ENCODE measurements at places on chromosomes 2 and 18.

GRCh38 chr2:8821276-8822217 is 15.9 kb downstream of the KIDINS220 start:
- DNase-seq, result no peak

DNA sequence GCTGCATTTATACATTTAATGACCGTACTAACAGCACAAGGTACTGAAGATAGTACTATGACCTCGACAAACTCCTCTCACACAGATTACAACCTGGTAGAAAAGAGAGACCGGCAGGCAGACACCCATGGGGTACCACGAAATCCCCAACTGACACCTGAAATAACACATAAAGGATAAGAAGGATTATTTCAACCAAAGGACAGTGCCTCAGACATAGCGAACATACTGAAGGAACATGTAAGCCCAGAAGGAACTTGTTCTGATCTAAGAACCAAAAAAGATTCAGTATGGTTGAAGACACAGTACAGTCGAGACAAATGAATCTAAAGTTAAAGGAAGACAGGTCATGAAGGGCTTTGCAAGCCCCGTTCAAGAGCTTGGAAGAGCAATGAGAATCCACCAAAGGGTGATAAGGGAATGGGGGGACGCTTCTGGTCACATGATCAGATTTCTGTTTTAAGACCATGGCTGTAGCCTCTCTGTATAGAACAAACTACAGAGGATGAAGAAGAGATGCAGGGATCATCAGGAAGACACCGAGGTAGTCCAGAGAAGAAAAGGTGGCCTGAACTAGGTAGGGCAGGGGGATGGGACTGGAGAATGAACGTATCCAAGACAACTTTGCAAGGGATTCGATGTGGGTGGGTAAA is 902 bp downstream of the MCFD2 start:
- DNase-seq, result peak; percentile 6

GRCh38 chr18:73835656-73836364 is 311.8 kb downstream of the FBXO15 start:
- no peak for DNase-seq

- DNase-seq, result no peak
These were observed 41.2 kb downstream of the MBP start for GRCh38 chr18:77091366-77091765.

DNA sequence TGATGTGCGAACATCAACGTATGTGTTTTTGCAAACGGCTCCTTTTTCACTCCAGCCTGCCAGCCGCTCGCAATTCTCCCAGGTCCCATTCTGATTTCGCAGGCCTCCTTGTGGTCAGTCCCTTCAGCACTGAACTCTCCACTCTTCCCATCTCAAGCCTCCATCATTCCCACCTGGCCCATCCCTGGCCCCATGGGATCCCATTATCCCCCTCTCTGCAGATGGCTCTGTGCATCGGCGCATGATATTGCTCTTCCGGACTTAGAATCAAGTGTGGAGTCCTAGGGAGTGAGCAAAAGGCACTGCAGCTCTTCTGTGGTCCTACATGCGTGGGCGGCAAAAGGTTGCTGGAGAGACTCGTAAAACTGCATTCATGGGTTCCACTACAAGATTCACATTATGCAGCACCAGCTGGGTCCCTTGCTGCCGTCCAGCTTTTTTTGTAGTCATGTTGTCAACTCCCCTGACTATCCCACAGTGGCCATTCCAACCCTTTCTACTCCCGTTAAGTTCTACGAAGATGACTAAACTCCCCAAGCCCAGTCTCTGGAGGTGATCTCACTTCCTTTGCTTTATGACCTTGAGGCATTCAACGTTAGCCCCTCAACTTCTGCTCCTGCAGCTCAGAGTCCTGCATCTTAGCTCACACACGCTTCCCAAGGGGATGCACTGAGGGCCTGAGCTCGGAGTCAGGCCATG is 125.3 kb upstream of the NRP2 start:
- no peak for DNase-seq

DNA sequence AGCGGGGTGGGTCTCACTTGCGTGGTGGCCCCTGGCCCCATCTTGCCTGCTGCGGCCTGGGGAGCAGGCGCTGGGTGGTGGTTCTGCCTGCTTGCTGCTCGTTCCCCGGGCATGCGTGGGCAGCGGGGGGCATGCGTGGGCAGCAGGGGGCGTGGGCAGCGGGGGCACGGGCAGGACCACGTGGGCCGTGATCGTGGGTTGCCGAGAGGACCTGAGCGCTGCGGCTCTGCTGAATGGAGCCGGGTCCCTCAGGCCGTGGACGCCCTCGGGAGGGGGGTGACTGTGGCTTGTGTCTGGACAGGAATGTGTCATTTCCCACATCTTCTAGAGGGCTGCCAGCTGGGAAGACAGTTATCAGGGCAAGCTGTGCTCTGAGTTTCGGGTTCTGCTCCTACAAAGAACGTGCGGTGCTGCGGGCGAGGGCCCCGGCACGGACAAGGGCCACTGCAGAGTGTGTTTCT is 8.3 kb upstream of the GAL3ST2 start:
- DNase-seq, result no peak

DNA sequence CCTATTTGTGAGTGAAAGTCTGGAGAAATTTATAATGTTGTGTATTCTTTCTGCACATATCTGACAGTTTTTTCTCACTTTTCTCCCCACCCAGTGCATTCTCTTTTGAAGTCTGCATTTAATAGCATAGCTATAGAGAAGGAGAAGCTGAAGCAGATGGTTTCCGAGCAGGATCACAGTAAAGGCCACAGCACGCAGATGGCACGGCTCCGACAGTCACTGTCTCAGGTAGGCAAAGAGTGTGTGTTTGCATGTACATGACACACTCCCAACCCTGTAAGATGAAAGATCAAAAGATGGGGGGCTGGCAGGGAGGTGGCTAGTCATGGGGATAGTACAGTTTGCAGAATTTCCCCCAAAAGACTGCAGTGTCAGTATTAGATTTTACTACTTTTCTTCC is 89.4 kb downstream of the PRKRA start:
- no peak for DNase-seq

DNA sequence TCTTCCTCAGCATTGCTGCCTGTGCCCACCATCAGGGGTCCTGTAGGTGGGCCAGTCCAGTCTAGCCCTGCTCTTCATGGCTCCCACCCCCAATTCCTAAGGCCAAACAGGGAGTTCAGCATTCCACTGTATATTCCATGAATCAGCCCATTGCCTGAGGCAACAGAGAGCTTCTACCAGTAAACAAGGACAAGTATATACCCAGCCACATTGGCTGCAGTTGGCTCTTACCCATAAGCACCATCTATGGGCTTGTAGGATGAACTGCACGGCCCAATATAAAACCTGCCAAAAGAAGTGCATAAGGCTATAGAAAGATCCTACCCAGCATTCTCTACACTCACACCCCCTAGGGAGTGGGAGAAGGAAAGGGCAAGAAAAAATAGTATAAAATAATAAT is 95.1 kb upstream of the SALL3 start:
- peak; percentile 2 for DNase-seq

DNA sequence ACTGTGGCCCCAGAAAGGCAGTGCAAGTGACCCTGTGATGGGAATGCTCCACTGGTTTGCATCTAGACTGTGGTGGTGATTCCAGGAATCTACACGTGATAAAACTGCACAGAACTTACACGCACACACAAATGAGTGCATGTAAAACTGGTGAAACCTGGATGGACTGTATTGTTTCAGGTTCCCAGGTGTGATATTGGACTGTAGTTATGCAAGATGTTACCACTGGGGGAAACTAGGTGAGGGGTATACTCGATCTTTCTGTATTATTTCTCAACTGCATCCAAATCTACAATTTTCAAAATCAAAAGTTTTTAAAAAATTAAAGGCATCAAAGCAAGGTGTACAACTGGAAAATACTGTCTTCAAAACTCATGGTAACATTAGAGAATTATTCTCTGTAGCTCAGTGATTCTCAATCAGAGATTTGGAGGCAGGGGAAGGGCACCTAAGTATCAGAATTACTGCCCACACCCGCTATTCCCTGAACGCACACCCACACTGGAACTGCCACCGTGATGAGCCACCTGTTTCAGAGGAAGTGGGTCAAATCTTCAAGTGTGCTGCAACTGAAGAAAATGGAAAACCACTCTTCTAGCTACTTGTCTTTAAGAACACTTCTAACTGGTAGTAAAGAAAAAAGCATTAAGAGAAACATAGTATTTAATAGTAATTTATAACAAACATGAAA is 26.7 kb downstream of the PTPN2 start:
- DNase-seq, result no peak

DNA sequence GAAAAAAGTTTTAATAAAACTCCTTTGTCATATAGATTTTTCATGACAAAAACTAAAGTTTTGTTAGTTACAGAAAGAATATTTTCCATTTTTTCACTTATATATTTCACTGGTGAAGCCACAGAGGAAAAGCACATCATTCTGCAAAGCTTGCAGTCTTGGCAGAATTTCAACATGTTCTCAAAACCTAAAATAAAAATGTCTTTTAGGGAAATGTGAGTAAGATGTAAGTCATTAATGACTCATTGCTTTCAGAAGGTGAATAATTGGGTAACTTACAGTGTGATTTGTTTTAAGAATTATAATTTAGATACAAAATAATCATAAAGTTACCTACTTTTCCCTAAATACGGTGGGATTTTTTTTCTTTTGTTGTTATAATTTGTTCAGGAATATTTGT is 43.4 kb upstream of the TNFRSF11A start:
- DNase-seq, result peak; percentile 65

- DNase-seq, result no peak
These were observed 6.0 kb downstream of the ACVR2A start for GRCh38 chr2:147850838-147851237.

DNA sequence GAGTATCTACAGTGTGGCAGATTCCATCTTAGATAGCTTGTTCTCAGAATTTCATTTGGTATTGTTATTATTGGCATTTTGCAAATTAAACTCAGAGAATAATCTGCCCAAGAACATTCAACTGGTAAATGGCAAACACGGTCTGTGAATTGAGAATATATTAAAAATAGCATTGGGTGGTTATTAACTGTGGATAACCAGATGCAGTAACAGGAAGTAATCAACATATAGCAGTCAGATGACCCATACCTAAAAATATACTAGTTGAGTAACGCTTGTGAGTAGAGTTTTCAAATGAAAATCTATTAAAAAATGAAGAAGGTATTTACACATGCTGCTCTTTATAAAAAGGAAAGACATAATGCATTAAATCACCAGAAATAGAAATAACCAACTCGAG is 129.5 kb downstream of the ZNF804A start:
- DNase-seq, result no peak

GRCh38 chr18:37588289-37588688 is 22.7 kb upstream of the CELF4 start:
- no peak for DNase-seq

DNA sequence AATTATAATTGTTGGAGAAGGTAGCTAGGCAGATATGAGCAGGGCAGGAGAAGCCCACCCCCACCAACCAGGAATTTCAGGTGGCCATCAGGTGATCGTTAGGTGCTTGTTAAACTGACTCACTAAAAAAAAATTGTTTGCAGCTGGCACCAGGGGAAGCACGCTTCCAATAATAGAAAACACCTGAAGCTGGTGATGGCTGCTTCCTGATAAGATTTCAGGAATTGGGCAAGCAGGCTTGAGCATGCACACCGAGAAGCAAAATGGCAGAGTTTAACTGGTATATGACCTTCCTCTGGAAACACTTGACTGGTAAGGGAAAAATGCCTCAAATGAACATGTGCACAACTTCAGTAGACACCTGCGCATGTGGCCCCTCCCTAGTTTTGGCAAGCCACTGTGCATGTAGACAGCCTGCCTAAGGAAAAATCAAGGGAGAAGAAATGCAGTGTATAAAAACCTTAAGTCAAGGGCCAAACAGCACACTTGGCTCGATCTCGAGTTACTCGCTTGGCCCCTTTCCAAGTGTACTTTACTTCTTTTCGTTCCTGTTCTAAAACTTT is 292.8 kb downstream of the CCDC85A start:
- peak; percentile 1 for DNase-seq

Data from kidney tubule cell (primary cell).